ENCODE measurements at places on chromosomes 1 and 21. TPM values are rescaled to one million over a fixed set of nuclear protein-coding genes. Genes with fewer than 3 reads are reported as not detected.
A peak's percentile ranks its signal among the peaks of the same experiment; 100 is the strongest.

- no peak for DNase-seq
- H3K27ac ChIP-seq: no peak overlapping the region
- H3K27me3 ChIP-seq: no peaks in the 10 kb centered on the region
- H3K4me3 ChIP-seq: no peak overlapping the region
- H3K4me1 ChIP-seq: peaks cover 12% of the 10 kb centered on the region
Observed at GRCh38 chr1:38131024-38131585, 84.5 kb upstream of the POU3F1 start.

GRCh38 chr1:71269179-71269578 lies 188.3 kb upstream of the ZRANB2 start:
- no peaks in the 10 kb centered on the region for H3K36me3 ChIP-seq
- no peak overlapping the region for H3K4me3 ChIP-seq
- H3K27me3 ChIP-seq: no peaks in the 10 kb centered on the region
- H3K4me1 ChIP-seq: peaks cover 6% of the 10 kb centered on the region

GRCh38 chr21:45403825-45404729 lies 888 bp upstream of the COL18A1 start:
- H3K27ac ChIP-seq: no peak overlapping the region
- peaks cover 16% of the 10 kb centered on the region for H3K27me3 ChIP-seq
- peak; percentile 9 for DNase-seq
- H3K4me1 ChIP-seq: no peaks in the 10 kb centered on the region
- peaks cover 5% of the 10 kb centered on the region for H3K36me3 ChIP-seq
- H3K4me3 ChIP-seq: peak overlapping the region; percentile 74

GRCh38 chr1:119083479-119083878 lies 57.0 kb downstream of the WARS2 start:
- H3K36me3 ChIP-seq: no peaks in the 10 kb centered on the region
- peaks cover 35% of the 10 kb centered on the region for H3K4me1 ChIP-seq
- DNase-seq: peak; percentile 12
- no peaks in the 10 kb centered on the region for H3K27me3 ChIP-seq
- no peak overlapping the region for H3K4me3 ChIP-seq
- no peak overlapping the region for H3K27ac ChIP-seq

GRCh38 chr1:168687816-168688215 lies 41.2 kb downstream of the DPT start:
- H3K4me1 ChIP-seq: peaks cover 11% of the 10 kb centered on the region
- H3K4me3 ChIP-seq: no peak overlapping the region
- DNase-seq: peak; percentile 44
- no peak overlapping the region for H3K27ac ChIP-seq

DNA sequence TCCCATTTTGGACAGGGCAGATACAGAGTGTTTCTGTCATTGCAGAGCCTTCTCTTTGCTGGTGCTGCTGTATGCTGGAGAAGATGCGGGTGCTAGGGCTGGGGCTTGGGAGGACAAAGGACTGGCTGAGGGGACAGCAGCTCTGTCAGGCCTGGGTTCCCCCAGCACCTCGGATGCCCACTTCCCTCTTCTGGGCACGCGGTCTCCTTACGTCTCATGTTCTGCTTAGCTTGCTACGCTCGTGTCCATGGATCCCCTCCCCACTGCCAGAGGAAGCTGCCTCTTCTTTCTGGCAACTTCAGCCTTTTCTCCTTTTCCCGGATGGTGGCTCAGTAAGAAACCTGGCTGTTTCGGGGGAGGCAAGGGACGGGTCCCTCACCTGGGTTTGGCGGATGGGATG lies 75.7 kb downstream of the ARHGEF10L start:
- H3K4me3 ChIP-seq: no peak overlapping the region
- H3K4me1 ChIP-seq: peaks cover 16% of the 10 kb centered on the region
- no peak for DNase-seq
- no peak overlapping the region for H3K27ac ChIP-seq
- H3K27me3 ChIP-seq: no peaks in the 10 kb centered on the region
- peaks cover 5% of the 10 kb centered on the region for H3K36me3 ChIP-seq

DNA sequence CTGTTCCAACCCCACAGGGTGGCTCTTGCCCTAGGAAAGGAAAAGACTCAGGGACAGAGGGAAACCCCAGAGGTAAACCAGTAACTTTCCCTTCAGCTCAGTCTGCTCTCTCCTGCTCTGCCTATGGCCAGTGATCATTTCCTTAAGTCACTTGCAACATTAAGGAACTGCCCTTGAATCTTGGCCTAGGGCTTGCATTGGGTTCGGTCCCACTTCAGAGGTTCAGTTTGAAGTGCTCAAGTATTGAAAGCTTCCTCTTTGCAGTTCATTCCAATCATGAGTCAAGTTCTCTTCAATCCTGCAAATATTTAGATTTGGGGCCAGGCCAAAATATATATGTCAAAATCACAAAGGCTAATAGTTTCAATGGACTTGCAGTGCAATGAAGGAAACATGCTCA lies 97.7 kb upstream of the IRF2BP2 start:
- DNase-seq: peak; percentile 35
- no peaks in the 10 kb centered on the region for H3K27me3 ChIP-seq
- H3K36me3 ChIP-seq: no peaks in the 10 kb centered on the region
- peaks cover 17% of the 10 kb centered on the region for H3K4me1 ChIP-seq
- no peak overlapping the region for H3K4me3 ChIP-seq
- H3K27ac ChIP-seq: no peak overlapping the region

DNA sequence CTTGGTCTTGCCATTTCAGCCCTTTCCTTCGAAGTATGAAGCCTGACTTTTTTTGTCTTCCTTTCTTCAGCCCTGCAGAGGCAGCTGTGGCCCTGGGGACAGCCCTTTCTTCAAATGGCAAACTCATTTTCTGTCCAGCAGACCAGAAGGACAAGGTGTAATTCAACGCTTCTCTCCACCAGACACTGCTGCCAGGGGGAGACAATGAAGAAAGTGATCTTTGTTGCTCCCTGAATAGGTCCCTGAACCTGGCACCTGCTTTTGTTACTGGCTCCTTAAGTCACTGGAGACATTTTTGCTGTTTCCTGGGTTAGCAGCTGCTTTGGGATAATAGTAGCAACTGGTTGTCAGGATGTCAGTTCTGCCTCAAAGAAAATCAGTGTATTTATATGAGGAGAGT lies 50.8 kb upstream of the MACF1 start:
- no peaks in the 10 kb centered on the region for H3K27me3 ChIP-seq
- DNase-seq: no peak
- H3K36me3 ChIP-seq: peaks cover 12% of the 10 kb centered on the region
- H3K4me3 ChIP-seq: no peak overlapping the region
- peaks cover 53% of the 10 kb centered on the region for H3K4me1 ChIP-seq

DNA sequence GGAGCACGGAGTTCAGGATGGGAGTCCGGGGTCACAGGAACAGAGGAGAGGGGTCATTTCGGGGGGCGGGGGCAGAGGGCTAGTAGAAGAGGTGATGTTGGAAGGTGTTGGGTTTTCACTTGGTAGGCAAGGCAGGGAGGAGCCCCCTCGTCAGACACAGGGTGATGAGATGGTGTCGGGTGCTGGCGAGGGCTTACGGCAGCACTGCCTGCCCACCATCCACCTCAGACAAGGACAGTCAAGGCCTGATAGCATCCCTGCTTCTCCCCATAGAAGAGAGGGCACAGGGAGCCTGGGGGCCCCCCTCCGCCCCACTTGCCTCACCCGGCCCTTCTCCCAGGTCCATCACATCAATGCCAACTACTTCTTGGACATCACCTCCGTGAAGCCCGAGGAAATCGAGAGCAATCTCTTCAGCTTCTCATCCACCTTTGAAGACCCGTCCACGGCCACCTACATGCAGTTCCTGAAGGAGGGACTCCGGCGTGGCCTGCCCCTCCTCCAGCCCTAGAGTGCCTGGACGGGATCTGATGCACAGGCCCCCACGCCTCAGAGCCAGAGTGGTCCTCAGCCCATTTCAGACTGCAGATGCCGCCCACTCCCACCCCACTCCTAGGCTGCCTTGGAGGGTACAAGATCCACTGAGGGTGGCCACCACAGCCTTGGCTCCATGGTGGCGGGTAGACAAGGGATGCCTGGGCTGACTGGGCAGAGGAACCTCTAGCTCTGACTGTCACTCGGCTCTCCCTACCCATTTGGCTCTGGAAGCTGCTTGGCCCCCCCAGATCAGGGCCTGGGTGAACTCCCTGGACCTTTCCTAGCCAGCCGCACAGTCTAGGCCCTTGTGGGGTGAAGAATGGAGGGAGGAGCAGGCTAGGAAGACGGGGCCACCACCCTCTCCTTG lies 4.3 kb upstream of the MTFR1L start:
- H3K27ac ChIP-seq: no peak overlapping the region
- peaks cover 11% of the 10 kb centered on the region for H3K4me1 ChIP-seq
- H3K36me3 ChIP-seq: peaks cover 8% of the 10 kb centered on the region
- no peaks in the 10 kb centered on the region for H3K27me3 ChIP-seq

GRCh38 chr1:237327061-237327460 lies 285.1 kb downstream of the RYR2 start:
- no peak overlapping the region for H3K27ac ChIP-seq
- H3K4me1 ChIP-seq: peaks cover 8% of the 10 kb centered on the region
- DNase-seq: peak; percentile 55
- peaks cover 80% of the 10 kb centered on the region for H3K27me3 ChIP-seq

DNA sequence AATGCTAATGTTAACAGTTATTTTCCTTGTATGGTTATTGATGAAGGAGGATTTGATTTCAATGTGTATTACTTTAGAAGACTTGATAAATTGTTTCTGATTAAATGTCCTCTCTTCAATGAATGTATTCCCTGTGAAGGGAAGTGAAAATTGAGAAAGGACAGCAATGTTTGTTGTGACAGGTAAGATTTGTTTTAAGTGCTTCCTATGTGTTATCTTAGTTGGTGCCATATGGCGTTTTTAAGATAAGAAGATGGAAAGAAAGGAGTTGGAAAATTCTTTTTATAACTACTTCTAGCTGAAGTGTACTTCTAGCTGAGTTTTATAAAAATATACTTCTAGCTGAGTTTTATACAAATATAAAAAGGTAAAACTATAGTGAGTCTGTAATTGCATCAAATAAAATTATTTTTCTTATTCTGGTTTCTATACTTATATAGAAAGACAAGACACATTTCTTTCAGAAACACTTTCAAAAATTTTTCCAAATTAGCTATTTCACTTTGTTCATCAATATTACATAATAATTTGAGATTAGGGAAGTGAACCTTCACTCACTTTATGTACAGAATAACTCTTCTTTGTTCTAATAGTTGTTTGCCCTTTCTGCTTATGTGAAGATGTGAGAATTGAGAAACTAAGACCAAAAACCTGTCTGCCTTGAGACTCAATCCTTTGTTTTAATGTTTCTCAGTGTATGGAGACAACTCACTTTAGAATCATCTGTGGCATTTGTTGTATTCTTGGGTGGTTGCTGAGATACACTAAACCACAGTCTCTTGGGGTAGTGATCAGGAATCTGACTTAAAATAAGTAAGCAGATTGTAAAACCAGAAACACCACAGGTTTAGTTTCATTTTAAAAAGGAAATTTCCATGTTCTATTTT lies 382.9 kb upstream of the B3GALT2 start:
- no peaks in the 10 kb centered on the region for H3K27me3 ChIP-seq
- H3K36me3 ChIP-seq: no peaks in the 10 kb centered on the region
- H3K27ac ChIP-seq: no peak overlapping the region

DNA sequence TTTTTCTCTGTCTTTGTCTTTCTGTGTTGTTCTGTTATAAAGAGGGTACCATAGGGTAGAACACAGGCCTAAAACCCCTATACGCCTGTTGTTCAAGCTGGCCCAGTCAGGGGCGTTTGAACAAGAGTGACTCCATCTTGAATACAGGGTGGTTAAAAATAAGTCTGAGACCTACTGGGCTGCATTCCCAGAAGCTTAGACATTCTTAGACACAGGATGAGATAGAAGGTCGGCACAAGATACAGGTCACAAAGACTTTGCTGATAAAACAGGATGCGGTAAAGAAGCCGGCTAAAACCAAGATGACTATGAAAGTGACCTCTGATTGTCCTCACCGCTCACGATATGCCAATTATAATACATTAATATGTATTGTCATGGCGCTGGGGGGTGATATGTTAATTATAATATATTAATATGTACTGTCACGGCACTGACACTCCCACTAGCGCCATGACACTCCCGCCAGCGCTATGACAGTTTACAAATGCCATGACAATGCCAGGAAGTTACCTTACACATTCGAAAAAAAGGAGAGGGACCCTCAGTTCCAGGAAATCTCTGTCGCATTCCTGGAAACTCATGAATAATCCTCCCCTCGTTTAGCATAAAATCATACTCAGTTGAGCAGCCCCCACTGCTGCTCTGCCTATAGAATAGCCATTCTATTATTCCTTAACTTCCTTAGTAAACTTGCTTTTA lies 58.5 kb upstream of the KLHDC7A start:
- no peaks in the 10 kb centered on the region for H3K4me1 ChIP-seq
- DNase-seq: no peak
- no peaks in the 10 kb centered on the region for H3K36me3 ChIP-seq
- H3K27ac ChIP-seq: no peak overlapping the region
- peaks cover 14% of the 10 kb centered on the region for H3K27me3 ChIP-seq
- no peak overlapping the region for H3K4me3 ChIP-seq

DNA sequence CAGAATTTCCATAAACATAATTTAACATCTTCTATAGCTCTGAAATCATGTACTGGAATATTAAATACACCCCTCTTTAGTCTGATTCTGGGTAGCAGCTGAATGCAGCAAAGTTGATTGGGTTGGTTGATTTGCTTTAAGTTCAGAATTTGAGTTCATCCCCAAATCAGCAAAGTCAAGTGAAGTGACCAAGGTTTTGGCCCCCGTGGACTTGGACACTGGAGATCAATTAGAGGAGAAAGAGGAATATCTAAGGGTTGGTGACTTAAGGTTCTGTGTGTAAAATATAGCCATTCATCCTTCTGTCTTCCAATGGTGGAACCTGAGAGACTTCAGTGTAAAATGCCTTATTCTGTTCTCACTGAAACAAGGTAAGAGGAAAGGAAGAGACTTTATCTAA lies at the start of gene OR2L13:
Gene OR2L13, plus strand, starts transcription at position 301 of the 400 bp plus-strand sequence. CDS start 4,192 bp downstream, outside the sequence.
- no peak for DNase-seq
- H3K36me3 ChIP-seq: no peaks in the 10 kb centered on the region
- no peak within 1 kb of the TSS for H3K27ac ChIP-seq
- H3K4me3 ChIP-seq: no peak within 1 kb of the TSS

- no peak overlapping the region for H3K27ac ChIP-seq
- H3K4me3 ChIP-seq: no peak overlapping the region
- DNase-seq: no peak
- H3K4me1 ChIP-seq: peaks cover 11% of the 10 kb centered on the region
- no peaks in the 10 kb centered on the region for H3K36me3 ChIP-seq
Observed at GRCh38 chr1:206794294-206794908, 22.1 kb upstream of the IL10 start.

- H3K27me3 ChIP-seq: no peaks in the 10 kb centered on the region
- H3K4me3 ChIP-seq: no peak overlapping the region
- H3K27ac ChIP-seq: no peak overlapping the region
- DNase-seq: no peak
- H3K36me3 ChIP-seq: no peaks in the 10 kb centered on the region
Observed at GRCh38 chr21:14046401-14046800, 164.4 kb downstream of the LIPI start.

- H3K4me3 ChIP-seq: no peak overlapping the region
- DNase-seq: no peak
- no peak overlapping the region for H3K27ac ChIP-seq
- no peaks in the 10 kb centered on the region for H3K4me1 ChIP-seq
Observed at GRCh38 chr1:108100148-108100547, 100.0 kb downstream of the SLC25A24 start.

PFKFB2 gene
- 21.1 TPM for total RNA-seq

All from MCF 10A (cell line).